ENCODE measurements at places on chromosomes 7 and 10.

DNA sequence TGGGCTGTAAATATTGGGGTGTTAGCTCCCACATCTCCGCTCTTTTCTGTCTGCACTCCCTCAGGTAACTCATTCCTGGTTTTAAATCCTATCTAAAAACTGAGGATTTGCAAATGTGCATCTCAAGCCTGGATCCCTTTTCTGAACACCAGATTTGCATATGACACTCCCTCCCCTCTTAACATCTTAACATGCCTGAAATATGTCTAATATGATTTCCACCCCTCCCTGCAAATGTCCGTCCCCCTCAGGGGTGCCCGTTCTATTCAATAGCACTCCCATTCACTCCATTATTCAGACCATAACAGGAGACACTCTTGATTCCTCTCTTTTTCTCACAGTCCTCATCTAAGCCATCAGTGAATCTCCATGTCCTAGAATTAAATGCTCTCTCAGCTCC is 8.3 kb upstream of the CALD1 start:
- DNase-seq = no peak

DNA sequence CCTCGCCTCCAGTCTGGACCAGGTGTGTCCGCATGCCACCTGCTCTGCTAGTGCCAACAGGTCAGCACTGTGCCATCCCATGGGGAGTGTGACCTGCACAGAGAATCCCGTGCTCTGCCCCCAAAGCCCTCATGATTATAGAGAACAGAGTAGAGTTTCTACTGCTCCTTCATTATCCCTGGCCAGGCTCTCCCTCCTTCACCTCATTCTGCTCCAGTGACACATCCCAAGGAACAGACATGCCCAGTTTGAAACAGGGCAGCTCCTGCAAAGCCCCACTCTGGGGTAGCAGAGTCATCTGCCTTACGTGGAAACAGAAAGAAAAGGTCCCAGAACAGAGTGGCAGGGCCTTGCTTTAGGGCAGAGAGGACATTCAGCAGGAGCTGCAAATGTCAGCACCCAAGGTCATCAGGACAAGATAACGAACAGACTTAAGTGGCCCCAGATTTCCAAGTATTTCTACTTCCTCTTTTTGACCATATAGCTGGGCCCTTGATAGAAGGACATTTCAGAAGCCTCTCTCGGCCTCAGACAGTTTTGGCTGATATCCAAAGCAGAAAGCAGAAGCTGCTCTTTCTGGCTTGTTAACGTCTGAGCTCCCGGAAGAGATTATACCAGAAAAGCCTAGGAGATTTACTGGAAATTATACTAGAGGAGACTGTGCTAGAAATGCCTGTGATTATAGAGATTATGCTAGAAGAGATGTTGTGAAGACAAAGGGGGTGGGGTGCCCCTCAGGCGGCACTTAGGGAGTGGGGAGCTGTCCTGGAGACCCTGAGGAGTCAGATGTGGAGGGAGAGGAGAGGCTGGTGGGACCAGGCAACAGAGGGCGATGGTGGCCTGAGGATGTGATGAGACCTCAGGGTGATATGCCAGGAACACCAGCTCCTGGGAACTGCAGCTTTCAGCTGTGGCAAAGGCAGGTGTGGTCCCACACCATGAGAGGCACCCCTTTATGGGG is 12.6 kb downstream of the TMEM176B start:
- peak; percentile 42 for DNase-seq

DNA sequence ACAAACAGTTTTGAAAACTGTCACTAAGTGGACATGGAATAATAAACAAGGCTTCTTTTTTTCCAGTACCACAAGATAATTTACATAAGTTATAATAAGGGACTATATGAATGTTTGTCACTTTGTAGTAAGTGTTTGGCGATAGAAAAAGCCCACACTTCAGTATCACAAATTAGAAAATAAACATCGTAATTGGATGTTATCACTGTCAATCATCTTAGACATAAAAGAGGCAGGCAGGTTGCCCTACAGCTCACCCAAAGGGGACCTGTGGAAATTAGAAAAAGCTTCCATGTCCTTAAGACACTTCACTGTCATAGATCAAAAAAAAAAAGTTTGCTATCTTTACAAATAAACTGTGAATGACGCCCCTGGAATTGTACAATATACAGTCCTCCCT is 3.6 kb upstream of the NOC3L start:
- no peak for DNase-seq

DNA sequence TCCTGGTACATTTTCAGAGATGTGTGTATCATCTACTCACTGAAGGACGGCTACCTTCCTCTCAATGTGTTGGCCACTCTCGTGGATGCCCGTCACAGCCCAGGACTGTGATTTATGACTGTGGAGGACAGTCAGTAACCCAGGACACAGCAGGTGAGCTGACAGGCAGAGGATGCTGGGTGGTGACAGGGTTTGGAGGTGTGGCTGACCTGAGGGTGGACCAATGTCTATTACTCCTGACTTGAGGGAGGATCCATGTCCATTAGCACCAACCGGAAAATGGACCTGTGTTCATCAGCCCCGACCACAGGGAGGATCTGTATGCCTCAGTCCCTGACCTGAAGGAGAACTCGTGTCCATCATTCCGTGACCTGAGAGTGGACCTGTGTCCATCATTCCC is 96.1 kb downstream of the ADCY1 start:
- DNase-seq = peak; percentile 11

- DNase-seq = no peak
Measured at GRCh38 chr10:118918116-118918515, 111.4 kb upstream of the NANOS1 start.

- DNase-seq = no peak
Measured at GRCh38 chr10:133131734-133132472, 28.1 kb upstream of the KNDC1 start.

- DNase-seq = peak; percentile 63
Measured at GRCh38 chr7:85750454-85750949, 563.6 kb upstream of the SEMA3D start.

DNA sequence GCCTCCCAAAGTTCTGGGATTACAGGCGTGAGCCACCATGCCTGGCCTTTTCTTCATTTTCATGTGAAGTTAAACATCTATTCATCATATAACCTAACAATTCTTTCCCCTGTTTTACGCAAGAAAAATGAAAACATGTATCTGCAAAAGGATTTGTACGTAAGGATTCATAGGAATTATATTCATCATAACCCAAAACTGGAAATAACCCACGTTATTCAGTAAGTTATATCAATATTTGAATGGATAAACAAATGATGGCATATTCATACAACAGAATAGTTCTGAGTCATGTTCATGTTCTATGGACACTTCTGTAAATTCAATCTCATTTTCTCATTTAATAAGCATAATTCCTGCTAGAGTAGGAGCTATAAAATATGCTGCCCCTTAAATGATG is 35.2 kb upstream of the CAV2 start:
- no peak for DNase-seq

DNA sequence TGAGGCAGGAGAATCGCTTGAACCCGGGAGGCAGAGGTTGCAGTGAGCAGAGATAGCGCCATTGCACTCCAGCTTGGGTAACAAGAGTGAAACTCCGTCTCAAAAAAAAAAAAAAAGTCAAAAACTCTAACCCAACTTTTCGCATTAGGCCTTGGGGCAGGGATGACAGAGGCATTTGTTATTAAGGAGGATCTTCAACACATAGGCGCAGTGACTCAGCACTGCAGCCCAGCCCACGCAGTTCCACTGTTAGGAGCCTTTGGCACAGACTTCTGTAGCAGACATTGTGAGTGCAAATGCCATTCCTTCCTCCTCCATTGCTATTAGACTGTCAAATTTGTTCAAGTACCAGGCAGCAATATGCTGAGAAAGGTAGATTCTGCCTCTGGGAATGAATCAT is 43.1 kb upstream of the KLHL7 start:
- peak; percentile 53 for DNase-seq

GRCh38 chr7:55592492-55592891 is 20.2 kb upstream of the VOPP1 start:
- DNase-seq = no peak

GRCh38 chr10:21195252-21195651 is 298.1 kb upstream of the NEBL start:
- DNase-seq = no peak

GRCh38 chr7:108629651-108630400 is 60.2 kb downstream of the DNAJB9 start:
- no peak for DNase-seq

DNA sequence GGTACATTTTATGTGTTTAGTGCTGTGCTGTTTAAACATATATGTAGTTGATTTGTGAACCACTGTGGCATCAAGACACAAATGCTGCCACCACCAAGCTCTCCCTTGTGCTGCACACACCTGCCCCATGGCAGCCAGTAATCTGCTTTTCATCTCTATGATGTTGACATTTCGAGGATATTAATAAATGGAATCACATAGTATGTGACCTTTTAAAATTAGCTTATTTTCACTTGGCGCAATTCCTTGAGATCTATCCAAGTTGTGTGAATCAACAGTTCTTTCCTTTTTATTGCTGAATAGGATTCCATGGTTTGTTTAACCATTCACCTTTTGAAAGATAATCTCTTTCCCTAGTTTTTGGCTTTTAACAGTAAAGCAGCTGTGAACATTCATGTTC is 73.1 kb downstream of the BMPR1A start:
- no peak for DNase-seq

- no peak for DNase-seq
Measured at GRCh38 chr10:79438021-79438698, 7.3 kb downstream of the ZCCHC24 start.

Measured in adrenal gland (tissue), 19 donors.